Activated CD8-positive, alpha-beta T cell treated with anti-CD3 and anti-CD28 coated beads for 36 hours (primary cell): ENCODE measurements at places on chromosomes 7 and 10. TPM values are rescaled to one million over a fixed set of nuclear protein-coding genes. Genes with fewer than 3 reads are reported as not detected.

- DNase-seq: no peak
These were observed 85.5 kb upstream of the ADO start for GRCh38 chr10:62719061-62719460.

GRCh38 chr10:71486484-71487114 is 89.9 kb downstream of the CDH23 start:
- DNase-seq: peak; percentile 77

GRCh38 chr7:75813084-75813483 is 522 bp downstream of the CCL24 start:
- DNase-seq: no peak

- no peak for DNase-seq
These were observed 57.3 kb upstream of the CAPZA2 start for GRCh38 chr7:116805100-116805544.

- no peak for DNase-seq
These were observed 5.9 kb downstream of the FOXK1 start for GRCh38 chr7:4687956-4688355.

- no peak for DNase-seq
These were observed 454.5 kb upstream of the FZD8 start for GRCh38 chr10:36096576-36096975.

GSTO2 gene
- total RNA-seq: 1.8 TPM

DNA sequence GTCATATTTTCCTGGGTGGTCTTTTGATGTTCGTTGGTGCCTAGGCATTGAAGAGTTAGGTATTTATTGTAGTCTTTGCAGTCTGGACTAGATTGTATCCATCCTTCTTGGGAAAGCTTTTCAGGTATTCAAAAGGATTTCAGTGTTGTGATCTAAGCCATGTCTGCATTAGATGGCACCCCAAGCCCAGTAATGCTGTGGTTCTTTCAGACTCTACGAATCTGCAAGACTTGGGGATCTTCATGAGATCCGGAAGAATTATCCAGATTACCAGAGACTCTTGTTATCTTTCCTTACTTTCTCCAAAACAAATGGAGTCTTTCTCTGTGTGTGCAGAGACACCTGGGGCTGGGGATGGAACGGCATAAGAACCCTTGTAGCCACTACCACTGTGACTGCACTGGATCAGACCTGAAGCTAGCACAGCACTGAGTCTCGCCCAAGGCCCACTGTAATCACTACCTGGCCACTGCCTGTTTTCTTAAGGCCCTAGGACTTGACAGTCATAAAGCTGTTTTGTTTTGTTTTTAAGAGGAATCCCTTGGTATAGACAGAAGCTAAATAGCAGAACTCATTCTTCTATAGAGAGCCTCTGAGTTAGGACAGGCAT is 75.5 kb downstream of the MARCHF5 start:
- DNase-seq: no peak

DNA sequence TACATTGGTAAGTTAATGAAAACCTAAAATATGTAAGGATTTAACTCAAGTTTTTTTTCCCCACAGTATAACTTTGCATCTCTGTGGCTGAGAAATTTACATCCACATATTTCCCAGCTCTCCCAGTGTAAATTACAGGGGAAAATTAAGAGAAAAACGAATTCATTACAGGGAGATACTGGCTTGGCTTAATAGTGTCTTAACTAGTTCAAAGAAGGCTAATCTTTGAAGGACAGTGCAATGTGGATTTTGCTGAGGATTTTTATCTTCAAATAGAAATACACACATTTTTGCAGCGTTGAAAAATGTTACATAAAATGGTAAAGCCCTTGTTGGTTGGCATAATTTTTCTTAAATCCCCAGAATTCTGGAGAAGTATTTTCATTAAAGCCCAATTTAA is 1.5 kb downstream of the CBX3 start:
- no peak for DNase-seq

DNA sequence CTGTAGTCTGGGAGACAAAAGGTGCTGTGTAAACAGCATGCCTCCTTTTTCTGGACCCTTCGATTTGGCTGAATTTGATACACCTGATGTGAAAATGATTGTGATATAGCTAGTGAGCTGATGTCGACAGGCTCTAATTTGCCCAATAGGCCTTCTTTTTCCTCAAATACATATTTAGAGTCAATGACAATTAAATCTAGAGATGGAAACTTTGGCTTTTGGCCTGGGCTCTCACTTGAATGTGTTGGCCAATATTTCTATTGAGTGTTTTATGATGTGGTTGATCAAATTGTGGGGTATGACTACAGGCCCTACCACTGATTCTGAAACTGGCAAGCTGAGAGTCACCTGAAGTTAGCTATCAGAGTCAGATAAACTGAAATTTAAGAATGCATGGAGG is 151.8 kb upstream of the MEOX2 start:
- no peak for DNase-seq

CFAP69 gene
- total RNA-seq: 0.69 TPM

CTAGE8 gene
- total RNA-seq: 0.85 TPM

DNA sequence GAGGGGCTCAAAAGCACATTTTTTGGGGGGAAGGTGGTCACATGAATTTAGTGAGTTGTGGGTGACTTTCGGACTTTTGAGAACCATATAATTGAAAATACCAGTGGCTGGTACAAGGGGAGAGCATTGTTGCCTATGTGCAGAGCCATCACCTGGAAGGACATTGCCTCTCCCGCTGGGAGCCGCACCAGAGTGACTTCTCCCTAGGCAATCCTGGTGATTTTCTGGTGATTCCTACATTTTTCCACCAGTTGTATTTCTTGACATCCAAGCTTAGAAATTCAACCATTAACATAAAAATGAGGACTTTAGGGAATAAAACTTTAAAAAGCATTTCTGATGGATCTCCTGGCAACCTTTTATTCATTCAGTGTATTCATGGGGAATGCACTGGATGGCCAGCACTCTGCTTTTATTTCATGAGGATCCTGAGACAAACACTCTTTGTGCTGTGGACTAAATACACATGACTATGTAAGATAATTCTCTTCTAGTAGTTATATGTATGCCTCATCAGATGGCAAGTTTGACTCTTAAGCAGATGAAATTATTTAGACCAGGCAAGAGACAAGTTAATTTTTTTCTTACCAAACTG is 41.8 kb upstream of the MKI67 start:
- no peak for DNase-seq

TCAF2 gene
- 36.4 TPM for total RNA-seq

DNA sequence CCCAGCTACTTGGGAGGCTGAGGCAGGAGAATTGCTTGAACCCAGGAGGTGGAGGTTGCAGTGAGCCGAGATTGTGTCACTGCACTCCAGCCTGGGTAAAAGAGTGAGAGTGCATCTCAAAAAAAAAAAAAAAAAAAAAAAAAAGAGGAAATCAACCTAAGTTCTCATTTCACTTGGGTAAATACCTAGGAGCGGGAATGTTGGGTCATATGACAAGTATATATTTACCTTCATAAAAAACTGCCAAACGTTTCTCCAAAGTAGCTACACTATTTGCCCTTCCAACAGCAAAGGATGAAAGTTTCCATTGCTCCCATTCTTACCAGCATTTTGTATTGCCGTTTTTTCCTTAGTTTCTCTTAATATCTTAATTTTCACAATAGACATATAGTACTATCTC is 9.8 kb downstream of the P4HA1 start:
- DNase-seq: no peak

IQCE gene
- total RNA-seq: 4.3 TPM

- peak; percentile 15 for DNase-seq
These were observed 80.5 kb downstream of the ELAPOR2 start for GRCh38 chr7:86978808-86979506.

CALML5 gene
- total RNA-seq: not detected

DNA sequence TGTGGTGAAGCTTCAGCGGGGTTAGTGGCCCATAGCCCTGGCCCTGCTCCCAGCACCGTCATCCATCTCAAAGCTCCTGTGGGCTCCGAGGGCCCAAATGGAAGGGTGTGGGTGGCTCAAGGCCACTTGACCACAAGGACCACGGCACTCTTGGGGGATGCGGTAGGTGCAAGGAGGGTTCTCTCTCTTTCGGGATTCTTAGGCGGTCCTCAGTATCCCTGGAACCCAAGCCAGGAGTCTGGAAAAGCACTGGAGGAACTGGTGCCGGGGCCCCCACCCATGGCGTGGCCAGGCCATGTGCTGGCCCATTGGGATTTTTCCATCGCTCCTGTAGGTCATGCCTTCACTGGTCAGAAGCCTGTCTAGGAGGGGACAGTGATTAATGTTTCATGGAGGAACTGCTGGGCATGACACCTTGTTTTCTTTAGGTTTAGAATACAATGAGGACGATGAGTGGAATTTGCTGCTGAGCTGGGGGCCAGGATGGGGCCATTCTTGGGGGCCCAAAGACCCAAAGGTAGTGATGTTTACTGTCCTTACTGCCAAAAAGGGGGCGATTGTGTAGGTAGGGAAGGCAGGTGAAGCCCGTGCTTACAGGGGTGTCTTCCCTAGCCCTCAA is 16.7 kb downstream of the AQP1 start:
- no peak for DNase-seq

TMEM139 gene
- total RNA-seq: 1.6 TPM

TCTN3 gene
- 17.6 TPM for total RNA-seq

SFTPA1 gene
- not detected for total RNA-seq

C10orf67 gene
- 0.25 TPM for total RNA-seq

CALHM2 gene
- 7.6 TPM for total RNA-seq

DNA sequence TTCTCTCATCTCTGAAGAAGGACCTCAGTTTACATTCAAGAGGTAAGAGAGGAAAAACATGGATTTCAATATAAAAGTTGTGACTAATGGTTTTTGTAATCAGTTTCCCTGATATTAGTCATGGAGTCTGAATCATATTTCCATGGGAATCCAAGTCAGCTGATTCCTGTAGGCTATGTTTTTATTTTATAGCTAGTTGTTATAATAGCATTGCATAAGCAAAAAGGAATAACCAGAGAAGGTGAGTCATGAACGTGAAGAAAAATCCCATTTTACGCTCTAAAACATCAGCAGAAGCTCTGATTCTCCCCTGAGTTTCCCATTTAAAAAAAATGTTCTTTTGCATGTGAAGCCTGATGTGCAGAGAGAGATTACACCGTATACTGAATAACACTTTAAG is 299.3 kb downstream of the SFMBT2 start:
- no peak for DNase-seq

- DNase-seq: no peak
These were observed 115.7 kb upstream of the CACNA2D1 start for GRCh38 chr7:82559193-82559805.

DNA sequence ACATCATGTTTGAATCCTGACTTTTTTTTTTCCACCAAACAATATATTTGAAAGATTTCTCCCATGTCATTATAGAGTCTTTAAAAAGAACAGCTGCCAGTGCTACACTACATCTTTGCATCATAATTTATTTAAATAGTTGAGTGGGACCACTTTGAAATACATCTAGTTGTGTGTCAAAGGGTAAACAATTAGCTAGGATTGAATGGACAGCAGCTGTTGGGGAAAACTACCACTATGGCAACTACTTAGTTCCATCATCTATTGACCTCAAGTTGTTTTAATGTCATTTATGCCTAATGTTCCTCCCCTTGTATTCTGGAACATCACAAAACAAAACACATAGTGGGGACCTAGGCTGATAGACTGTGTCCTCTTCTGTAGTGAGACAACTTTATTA is 985.1 kb downstream of the SORCS1 start:
- DNase-seq: no peak

- DNase-seq: peak; percentile 69
These were observed 19.0 kb upstream of the CLDN4 start for GRCh38 chr7:73811760-73812168.

- DNase-seq: peak; percentile 20
These were observed 41.5 kb upstream of the EBLN1 start for GRCh38 chr10:22259280-22259679.

DNA sequence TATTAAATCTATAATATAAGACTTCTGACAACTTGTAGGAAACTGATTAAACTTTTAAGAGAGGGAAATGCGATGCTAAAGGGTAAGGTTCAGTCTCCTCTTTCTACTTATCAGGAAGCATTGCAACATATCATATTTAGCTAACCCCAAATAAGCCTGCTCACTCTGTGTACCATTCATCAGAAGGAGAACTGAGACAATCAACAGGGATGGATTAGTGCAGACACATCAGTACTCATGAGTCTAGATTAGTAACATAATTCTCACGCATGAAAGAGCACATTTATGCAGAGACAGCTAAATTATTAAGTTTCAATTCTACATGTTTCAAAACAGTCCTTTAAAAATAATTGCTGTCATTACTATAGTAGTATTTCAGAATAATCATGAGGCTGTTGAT is 354.2 kb upstream of the ZWINT start:
- DNase-seq: no peak

HMX3 gene
- 0.45 TPM for total RNA-seq

DNA sequence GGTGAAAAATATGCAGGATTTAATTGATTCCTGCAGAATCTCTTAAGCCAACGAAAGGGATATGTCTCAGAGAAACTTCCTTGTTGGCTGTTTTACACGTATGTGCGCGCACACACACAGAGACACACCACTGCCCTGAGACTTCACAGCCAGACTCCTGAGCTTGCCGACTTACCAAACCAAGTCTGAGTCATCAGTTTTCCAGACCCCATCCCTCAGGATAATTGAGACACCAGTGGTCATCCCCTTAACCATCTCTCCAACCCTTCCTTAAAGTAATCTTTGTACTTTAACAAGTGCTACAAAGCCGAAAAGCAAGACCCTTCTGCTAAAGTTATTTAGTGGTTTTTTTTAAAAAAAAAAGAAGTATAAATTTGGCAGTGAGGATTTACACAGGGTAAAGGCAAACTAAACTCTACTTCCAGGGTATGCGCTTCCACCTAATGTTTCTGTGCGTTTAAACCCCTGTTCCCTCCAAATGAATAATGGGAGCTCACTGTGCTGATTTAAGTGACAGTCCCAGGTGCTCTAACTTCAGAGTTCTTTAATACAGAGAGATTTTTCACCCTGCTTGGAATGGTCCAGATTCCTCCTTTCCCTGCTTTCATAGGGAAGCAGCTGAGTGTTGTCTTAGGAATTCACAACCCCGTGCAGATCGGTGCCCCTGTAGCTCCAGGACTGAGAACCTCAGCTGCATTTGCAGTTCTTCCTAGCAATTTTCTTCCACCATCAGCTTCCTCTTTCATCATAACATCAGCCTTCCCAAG is 198.5 kb downstream of the INHBA start:
- no peak for DNase-seq

DNA sequence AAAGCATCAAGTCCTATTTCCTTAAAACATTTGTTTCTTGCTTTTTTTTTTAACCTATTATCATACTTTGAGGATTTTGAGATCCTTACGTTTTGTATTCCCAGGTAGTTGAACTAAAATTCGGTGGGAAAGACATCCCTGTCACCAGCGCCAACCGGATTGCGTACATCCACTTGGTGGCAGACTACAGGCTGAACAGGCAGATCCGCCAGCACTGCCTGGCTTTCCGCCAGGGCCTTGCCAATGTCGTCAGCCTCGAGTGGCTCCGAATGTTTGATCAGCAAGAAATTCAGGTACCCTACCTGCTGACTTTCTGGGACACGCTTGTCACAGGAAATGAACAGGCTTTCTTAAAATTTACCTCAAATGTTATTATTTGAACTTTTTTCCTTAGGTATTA is 83.0 kb upstream of the DNAJB6 start:
- no peak for DNase-seq
